ENCODE measurements at places on chromosomes 7 and 10.

DNA sequence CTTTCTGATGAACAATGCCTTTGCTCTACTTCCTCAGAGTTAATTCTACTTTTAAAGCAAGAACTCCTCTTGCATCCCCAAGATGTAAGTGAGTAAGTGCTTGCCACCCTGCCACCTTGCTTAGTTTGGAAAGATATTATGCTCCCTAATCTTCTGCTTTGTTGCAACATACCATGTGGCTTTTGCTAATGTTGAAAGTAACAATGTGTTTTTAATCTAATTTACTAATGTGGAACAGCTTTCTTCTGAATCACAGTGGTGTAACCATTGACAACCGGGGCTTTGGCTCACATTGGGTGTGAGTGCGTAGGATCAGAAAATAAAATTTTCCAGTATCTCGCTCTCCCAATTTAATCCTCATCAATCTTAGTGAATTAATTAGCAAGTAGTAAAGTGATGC, 254.1 kb upstream of the PTER start:
- DNase-seq, result no peak

GRCh38 chr7:78041423-78041822, 242.8 kb downstream of the PHTF2 start:
- DNase-seq, result no peak

DNA sequence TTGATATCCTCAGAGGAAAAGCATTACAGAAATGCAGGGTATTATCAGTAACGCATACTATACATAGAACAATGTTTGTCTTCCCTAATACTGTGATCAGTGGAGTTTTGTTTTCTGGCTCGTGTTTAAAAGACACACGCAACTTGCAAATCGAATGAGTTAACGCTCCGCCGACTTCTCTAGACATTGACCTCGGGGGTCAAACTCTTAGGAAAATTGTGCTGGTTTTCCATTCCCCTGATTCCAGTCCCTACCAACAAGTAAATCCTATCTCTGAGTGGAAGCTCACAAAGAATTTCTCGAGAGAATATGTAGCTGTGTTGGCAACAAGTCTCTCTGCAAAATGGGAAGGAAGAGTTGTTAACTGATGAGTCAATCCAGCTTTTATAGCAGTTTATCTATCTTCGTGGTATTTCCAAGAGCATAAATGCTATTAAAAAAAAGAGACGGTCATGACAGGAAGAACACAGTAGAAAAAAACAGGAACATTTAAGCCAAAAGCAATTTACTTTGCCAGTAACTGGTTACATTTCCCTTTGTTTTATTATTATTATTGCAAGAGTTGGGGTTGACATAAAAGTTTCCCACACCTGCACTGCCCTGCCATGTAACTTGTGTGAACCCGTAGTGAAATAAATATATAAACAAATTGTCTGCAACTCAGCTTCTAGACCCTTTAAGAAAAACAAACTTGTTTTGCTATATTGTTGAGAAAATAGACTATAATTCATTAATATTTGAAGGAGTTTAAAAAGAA, 144.4 kb downstream of the ARID5B start:
- DNase-seq, result no peak

GRCh38 chr10:120204877-120205276, 252.2 kb upstream of the PLPP4 start:
- no peak for DNase-seq

DNA sequence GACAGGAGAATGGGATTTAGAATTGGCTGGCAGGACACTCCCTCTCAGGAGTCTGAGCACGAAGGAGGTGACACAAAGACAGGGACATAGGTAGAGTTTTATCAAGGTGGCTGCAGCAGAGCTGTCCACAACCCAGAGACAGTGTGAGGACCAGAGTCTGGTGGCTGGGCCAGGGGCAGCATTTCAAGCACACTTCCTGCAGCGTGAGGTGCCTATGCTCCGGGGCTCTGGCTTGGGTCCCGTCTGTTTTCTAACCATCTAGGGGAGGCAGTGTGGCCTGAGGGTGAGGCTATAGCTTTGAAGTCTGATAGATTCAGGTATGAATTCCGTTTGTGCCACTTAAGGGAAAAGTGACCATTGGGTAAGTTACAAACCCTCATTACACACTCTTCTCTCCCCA, 222.7 kb upstream of the ZMIZ1 start:
- DNase-seq, result no peak

DNA sequence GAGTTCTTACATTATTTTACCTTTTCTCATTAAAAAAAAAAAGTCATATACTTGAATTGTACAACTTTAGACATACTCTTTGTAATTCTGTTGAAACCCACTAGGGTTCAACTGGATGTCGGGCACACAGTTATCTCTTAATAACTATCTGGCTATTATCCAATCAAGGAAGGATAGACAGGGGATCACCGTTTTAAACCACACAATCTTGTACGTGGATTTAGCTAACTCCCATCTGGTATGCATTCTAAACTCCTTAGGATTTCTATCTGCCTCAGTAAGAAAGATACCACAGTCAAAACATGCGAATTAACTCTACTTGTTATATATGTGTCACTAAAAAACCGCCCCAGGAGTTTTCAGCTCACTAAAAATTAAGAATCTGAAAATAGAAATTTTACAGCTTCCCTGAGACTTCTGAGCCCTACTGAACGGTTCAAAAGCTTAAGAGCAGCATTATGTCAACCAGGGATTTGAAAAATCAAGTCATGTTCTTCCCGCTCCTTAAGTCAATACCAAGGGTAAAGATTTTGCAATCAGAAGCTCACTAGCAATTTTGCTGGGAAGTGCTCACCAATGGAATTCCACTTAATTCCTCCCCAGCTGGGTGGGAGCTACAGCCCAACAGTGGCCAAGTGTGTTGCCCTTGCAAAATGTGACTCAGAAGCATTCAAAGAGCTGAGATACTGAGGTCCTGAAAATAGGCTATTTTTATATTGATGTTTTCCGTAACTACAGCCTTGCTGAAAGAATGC, 267.0 kb downstream of the FRMD4A start:
- no peak for DNase-seq

DNA sequence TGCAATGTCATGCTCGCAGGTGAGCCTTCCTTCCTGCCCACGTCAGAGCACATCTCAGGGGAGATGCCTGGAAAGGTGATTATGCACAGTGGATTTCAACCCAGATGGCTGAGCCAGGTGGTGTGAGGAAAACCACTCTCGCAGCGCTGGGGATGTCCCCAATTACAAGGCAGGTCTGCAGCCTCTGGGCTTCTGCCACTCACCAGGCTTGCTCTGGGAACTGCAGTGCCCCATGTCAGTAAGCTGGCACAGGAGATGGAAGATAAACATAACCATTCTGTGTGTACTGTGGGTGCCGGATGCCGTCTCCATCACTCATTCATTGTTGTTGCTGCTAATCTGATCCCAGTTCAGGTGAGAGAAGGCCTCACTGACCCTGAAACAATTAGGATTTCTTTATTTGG, 222.9 kb upstream of the PITRM1 start:
- no peak for DNase-seq

DNA sequence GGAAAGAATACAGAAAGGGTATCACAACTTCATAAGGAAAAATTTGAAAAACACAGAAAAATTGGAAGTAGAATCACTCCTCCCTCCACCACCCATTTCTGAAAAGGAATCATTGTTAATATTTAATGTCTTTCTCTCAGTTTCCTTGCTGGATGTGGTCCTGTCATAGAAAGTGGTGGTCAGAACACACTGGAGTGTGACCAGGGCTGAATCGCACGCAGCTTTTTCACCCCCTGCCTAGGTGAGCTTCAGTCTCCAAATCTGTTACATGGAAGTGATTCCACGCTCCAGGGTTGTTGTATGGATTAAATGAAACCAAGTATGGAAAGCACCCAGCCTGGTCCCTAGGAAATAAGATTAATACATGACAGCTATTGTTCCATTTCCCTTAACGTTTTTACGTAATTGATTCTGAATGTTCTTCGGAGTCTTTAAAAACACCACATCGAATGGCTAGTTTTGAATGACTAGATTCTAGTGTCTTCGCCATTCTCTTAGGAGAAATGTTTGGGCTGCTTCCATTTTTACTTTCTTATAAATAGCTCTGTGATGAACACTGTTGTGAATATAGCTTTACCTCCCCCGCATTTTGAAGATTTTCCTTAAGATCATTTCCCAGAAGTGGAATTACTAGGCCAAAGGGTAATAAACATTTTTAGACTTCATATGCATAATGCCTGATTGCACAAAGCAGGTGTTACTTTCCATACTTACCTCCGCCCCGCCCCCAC, 10.9 kb upstream of the DUSP5 start:
- DNase-seq, result no peak

GRCh38 chr7:54145716-54146115, 396.5 kb upstream of the VSTM2A start:
- no peak for DNase-seq

- no peak for DNase-seq
Measured at GRCh38 chr10:84194424-84195043, at the start of gene CDHR1. Gene CDHR1, plus strand, starts transcription at chr10:84194537. Its CDS starts 224 bp downstream, at chr10:84194761.

GRCh38 chr10:79078367-79079053, 9.7 kb downstream of the ZMIZ1 start:
- DNase-seq, result no peak

- no peak for DNase-seq
Measured at GRCh38 chr7:91140982-91141381, 123.3 kb upstream of the FZD1 start.

DNA sequence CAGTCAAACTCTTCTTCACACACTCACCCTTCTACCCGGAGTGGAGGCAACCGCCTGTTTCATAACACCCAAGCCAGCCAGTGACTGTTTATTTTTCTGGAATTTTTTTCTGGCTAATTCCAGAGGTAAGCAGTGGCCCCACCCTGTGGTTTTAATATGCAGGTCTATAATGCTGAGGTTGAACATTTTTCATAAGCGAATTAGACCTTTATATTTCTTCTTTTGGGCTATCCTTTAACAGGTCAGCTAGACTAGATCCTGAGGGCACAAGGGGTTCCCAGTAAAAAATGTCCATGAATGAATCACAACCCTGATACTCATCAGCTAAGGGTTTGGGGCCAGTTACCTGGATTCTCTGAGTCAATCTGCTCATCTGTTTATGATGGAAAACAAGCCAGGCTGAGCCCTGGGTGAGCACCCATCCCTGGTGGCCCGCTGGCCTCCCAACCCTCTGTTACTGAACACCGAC, 76.2 kb downstream of the GRB10 start:
- DNase-seq, result no peak

GRCh38 chr10:111179514-111179913, 102.7 kb downstream of the ADRA2A start:
- no peak for DNase-seq

GRCh38 chr10:48671914-48672595, 12.6 kb upstream of the WDFY4 start:
- DNase-seq, result no peak

DNA sequence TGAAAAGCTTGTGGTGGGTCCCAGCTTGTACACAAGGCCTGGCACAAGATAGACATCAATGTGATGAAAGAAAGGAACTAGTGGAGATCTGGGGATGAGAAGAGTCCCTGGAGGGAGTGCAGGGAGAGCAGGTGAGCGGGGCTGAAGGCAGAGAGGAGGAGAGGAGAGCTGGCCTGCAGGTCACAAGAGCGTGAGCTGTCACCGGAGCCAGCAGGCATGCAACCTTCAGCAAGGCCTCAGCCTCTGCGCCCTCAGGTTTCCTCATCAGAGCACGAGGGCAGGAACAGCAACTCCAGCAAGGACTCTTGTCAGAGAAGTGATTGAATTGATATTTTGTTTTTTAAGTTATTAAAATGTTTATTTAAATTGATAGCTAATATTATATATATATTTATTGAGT, 188.6 kb downstream of the CXCL12 start:
- no peak for DNase-seq

DNA sequence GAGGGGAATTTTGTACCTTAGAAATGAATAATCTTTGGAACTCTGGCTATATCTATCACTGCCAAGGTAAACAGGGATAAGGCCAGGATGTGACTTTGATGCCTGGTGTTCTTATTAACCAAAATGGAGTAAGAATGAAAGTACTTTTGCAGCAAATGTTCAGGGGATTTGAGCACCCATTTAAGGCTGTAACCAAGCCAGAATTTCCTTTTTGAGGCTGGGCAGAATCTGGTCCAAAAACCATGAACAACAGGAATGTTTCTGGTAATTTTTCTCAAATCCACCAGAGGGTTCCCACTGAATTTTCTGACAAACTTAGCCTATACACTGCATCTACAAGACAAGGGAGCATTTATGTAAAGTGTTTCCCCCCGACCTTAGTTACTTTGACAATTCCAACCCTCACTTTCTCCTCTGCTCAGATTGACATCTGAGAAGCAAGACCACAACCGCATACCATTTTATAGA, 120.6 kb downstream of the BAMBI start:
- DNase-seq, result no peak

DNA sequence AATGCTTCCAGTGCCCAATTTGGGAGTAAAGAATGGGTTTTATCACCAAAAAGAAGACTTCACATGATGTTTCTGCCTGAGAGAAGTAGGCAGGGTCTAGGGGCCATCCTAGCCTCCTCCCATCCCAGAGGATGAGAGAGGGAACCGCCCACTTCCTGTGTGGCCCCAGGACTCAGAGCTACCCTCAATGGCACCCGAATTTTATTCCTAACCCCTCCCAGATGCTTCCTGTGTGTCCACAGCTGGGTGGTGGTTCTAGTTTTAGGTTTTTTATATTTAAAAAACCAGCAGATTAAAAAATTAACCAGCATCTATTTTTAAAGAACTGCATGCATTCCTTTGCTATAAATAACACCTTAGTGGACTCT, 583.5 kb downstream of the PTPRN2 start:
- no peak for DNase-seq

- no peak for DNase-seq
Measured at GRCh38 chr10:126696684-126697083, 26.2 kb upstream of the C10orf90 start.

DNA sequence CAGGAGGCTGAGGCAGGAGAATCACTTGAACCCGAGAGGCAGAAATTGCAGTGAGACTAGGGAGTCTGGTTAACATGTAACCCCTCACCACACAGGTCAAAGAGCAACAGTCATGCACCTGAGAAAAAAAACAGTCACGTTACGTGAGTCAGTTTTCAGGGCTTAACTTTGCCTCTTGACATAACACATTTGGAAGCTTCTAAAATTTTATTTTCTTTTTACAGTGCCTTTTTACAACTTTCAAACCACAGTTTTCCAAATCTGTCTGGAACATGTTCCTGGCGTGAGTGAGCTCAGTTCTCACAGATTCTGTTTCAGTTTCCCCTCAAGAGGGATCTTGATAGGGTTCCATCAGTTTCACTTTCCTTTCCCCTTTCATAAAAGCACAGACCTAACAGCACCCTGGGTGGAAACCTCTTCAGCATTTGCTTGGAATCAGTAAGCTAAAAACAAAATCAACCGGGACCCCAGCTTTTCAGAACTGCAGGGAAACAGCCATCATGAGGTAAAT, 4.4 kb downstream of the IFIT3 start:
- DNase-seq, result peak; percentile 59

- DNase-seq, result no peak
Measured at GRCh38 chr10:28359334-28359733, 56.5 kb upstream of the MPP7 start.

GRCh38 chr7:92461027-92462003, 14.0 kb downstream of the GATAD1 start:
- no peak for DNase-seq

GRCh38 chr7:92698237-92698841, 108.1 kb upstream of the FAM133B start:
- peak; percentile 66 for DNase-seq

GRCh38 chr7:138030679-138031351, 28.9 kb upstream of the CREB3L2 start:
- DNase-seq, result no peak
